ENCODE measurements at places on chromosomes 16 and 17. TPM values are rescaled to one million over a fixed set of nuclear protein-coding genes. Genes with fewer than 3 reads are reported as not detected.

GRCh38 chr16:17496891-17497290 is 26.1 kb upstream of the XYLT1 start:
- H3K4me1 ChIP-seq = peaks cover 27% of the 10 kb centered on the region
- no peak for DNase-seq
- H3K27ac ChIP-seq = no peak overlapping the region
- no peaks in the 10 kb centered on the region for H3K27me3 ChIP-seq

GRCh38 chr16:4231367-4231766 is 10.5 kb downstream of the SRL start:
- peaks cover 26% of the 10 kb centered on the region for H3K4me1 ChIP-seq
- no peak for DNase-seq
- no peak overlapping the region for H3K4me3 ChIP-seq
- H3K36me3 ChIP-seq = no peaks in the 10 kb centered on the region

GRCh38 chr17:75902406-75902805 is 2.3 kb downstream of the MRPL38 start:
- no peaks in the 10 kb centered on the region for H3K36me3 ChIP-seq
- no peak overlapping the region for H3K27ac ChIP-seq

- peak overlapping the region; percentile 63 for H3K4me3 ChIP-seq
- H3K27ac ChIP-seq = peak overlapping the region; percentile 87
- peaks cover 48% of the 10 kb centered on the region for H3K36me3 ChIP-seq
- H3K27me3 ChIP-seq = peaks cover 14% of the 10 kb centered on the region
Measured at GRCh38 chr17:38900978-38901656, 24.3 kb upstream of the LASP1NB start.

The KRTAP2-3 gene
- 102 TPM for total RNA-seq
